ENCODE measurements at places on chromosomes 5 and 9.
A peak's percentile ranks its signal among the peaks of the same experiment; 100 is the strongest.

DNA sequence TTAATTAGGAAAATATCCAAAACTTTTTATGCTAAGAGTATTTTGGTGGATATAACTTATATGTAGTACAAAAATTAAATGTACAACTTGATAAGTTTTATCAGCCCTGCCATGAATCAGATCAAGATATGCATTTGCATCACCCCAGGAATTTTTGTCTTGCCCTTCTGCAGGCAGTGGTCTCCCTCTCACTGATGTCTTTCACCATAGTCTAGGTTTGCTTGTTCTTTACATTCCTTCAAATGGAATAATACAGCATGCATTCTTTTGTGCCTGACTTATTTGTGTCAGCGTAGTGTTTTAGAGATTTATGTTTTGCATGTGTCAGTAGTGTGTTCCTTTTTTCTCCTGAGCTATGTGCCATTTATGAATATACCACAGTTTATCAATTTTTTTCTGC is 36.4 kb downstream of the RNF180 start:
- no peak for DNase-seq

GRCh38 chr9:114070188-114071103 is 7.7 kb downstream of the AMBP start:
- no peak for DNase-seq

- no peak for DNase-seq
Measured at GRCh38 chr5:74288448-74289108, 351.9 kb downstream of the ENC1 start.

DNA sequence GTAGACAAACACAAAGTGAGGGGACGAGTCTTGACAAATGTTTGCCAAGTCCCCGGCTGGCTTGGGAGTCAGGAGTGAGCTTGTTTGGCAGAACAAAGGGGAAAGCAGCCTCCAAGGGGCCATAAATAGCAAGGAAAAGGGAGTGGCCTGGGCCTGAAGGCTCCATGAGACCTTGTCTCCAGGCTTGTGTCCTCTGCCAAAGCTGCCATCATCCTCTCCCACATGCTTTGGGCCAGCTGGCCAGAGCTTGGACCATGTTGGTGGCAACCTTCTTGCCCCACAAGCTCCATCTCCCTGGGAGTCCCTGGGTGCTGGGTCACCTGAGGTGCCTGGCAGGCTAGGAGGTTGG is 13.3 kb upstream of the PITX1 start:
- no peak for DNase-seq

GRCh38 chr5:72523960-72524582 is 16.9 kb upstream of the ZNF366 start:
- no peak for DNase-seq

GRCh38 chr9:133792721-133793470 is 54.7 kb upstream of the SARDH start:
- DNase-seq: peak; percentile 15

DNA sequence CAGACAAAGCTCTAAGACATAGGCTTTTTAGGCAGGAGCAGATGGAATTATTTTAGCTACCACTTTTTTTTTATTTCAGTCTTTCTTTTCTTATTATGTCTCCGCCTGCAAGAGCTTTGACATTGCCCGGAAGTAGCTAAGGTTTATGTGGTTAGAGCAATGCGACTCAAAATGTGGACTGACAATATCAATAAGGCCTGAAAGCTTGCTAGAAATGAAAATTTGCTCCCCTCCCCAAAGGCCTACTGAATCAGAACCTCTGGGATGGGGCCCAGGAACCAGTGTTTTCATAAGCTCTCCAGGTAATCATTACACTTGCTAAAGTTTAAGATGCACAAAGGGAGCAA is 81.3 kb downstream of the SUSD1 start:
- no peak for DNase-seq

- DNase-seq: no peak
Measured at GRCh38 chr5:115767424-115767823, 49.0 kb downstream of the CDO1 start.

GRCh38 chr9:124674651-124675050 is 96.5 kb downstream of the NR6A1 start:
- no peak for DNase-seq

DNA sequence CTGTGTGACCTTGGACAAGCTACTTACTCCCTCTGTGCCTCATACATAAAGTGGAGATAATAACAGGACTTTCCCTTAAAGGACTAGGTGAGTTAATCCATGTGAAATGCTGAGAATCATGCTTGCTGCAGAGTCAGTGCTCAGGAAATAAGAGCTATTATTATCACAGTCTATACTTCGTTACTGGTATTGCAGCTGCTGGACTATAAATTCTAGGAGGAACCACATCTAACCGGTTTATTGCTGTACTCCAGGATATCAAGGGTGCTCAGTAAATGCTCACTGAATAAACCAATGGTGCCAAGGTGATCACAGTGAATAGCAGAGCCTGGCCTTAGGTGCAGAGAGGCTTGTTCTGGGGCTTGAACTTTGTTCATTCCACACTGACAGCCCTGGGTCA is 69.3 kb downstream of the HSPA4 start:
- no peak for DNase-seq

GRCh38 chr9:17793713-17794622 is 215.1 kb downstream of the SH3GL2 start:
- no peak for DNase-seq

GRCh38 chr5:167987490-167988280 is 303.8 kb upstream of the WWC1 start:
- DNase-seq: no peak

- DNase-seq: no peak
Measured at GRCh38 chr5:87945286-87945650, 323.4 kb downstream of the TMEM161B start.

DNA sequence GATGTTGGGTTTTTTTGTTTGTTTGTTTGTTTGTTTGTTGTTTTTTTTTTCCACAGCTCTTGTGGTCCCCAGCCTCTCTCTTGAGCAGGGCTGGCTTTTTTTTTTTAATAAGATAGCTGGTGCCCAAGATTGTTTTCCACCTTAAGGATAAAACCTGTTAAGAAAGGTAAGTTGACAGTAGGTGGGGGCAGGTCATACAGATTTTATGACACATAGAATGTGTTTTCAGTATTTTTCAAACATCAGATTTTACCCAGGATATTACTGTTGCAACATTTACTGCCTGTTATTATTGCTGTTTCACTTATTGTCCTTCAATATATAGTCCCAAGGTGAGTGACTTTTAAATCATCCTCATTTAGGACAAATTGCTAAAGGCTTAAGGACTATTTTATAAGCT is 3.9 kb upstream of the IL7R start:
- no peak for DNase-seq

GRCh38 chr5:172170251-172170701 is 17.7 kb downstream of the STK10 start:
- no peak for DNase-seq

DNA sequence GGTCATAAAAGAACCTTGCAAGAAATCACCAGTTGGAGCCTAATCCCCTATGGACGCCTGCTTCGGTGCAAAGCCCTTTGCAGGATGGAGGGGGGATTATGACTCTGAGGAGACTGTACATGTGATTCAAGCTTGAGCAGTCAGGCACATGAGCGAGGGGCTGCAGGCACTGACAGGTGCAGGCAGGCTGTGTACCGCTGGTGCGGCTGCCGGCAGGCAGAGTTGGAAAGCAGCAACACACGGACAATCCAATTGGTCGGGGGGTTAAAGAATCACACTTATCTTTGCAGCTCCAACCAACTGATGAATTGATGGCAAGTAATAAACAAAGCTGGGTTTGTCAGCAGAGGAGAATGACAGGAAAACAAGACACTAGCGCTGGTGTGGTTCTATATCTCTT is 5.7 kb downstream of the WHRN start:
- DNase-seq: no peak

DNA sequence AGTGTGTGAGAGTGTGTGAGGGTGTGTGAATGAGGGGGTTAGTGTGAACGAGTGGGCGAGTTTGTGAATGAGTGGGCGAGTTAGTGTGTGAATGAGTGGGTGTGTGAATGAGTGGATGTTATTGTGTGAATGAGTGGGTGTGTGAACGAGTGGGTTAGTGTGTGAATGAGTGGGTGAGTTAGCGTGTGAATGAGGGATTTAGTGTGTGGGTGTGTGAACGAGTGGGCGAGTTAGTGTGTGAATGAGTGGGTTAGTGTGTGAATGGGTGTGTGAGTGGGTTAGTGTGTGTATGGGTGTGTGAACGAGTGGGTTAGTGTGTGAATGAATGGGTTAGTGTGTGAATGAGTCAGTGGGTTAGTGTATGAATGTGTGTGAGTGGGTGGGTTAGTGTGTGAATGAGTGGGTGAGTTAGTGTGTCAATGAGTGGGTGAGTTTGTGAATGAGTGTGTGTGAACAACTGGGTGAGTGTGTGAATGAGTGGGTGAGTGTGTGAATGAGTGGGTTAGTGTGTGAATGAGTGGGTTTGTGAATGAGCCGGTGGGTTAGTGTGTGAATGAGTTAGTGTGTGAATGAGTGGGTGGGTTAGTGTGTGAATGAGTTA is 37.5 kb downstream of the NKD2 start:
- no peak for DNase-seq

GRCh38 chr5:88719434-88719833 is 163.6 kb downstream of the MEF2C start:
- no peak for DNase-seq

GRCh38 chr9:37382161-37382981 is 40.1 kb upstream of the GRHPR start:
- no peak for DNase-seq

GRCh38 chr5:38551030-38552017 is 5.1 kb downstream of the LIFR start:
- DNase-seq: no peak

DNA sequence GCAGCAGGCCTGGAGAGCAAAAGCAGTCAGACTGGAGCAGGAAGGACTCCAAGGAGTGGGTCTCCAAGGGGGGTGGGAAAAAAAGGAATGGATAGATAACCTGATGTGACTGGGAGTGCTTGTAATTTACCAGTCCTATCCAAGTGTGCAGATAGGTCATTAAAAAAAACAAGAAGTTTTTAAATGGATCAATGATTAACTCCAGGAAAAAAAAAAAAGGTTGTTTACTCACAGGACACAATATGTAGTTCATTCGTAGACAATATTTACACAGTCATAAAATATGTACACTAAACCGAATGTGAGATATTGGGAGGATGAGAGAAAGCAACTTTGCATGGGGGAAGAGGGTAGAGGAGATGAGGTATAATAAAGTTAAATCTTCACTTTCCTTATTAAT is 20.4 kb downstream of the ZBTB5 start:
- DNase-seq: no peak

GRCh38 chr5:178107756-178108310 is 5.5 kb upstream of the N4BP3 start:
- no peak for DNase-seq

DNA sequence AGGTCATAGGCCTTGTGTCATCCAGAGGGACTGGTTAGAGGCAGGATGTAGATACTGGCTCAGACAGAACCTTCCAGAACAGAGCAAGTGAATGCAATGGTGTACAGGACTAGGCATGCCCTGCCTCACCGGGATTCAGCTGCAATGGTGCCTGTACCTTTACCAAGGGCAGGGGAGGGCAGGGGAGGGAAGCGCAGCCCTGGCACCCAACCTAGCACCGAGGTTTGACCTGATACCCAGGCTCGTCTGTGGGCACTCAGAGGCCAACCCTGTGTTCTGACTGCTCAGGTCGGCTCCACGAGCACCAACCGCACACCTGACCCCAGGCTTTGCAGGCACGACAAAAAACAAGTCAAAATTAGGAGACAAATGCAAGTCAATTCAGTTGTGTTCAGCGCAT is 47.3 kb upstream of the GFPT2 start:
- no peak for DNase-seq
